Effector memory CD4-positive, alpha-beta T cell (primary cell): ENCODE measurements at places on chromosomes 6 and 20.

DNA sequence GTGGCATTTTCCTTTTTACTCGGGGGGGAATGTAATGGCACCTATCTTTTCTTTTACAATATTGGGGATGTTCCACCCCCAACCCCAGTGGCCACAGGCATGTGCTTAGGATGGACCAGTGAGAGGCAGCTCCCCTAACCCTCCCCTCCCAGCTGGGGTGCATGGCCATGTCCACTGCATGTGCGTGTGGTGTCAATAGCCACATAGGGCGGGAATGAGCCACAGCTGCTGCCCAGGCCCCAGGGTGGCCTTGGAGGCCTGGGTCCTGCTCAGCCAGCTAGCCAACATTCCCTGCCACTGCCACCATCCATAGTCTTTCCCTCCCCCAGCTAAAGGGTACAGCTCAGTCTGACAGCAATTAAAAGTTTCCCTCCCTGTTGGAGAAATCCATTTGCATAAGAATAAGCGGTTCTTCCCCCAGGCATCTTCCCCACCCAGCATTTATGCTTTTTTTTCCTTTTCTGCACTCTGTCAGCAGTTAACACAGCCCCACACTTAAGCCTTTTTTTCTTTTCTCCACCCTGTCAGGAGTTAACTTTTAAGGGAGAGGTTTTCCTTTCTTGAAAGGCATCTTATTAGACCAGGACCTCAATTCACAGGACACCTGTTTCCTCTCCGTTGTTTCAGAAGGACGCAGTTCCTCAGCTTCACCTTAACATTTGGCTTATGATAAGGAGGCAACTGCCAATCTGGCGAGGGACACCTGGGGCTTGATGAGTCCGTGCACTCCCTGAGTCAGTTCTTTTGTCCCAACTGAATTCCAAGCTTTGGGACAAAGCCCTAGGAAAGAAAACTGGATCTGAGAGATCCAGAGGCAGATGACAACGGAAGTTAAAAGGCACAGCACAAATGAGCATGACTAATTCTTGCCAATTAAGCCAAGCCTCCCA is 121.4 kb downstream of the TPBG start:
- no peak for DNase-seq

- no peak for DNase-seq
Measured at GRCh38 chr6:66396549-66396948, 689.5 kb upstream of the EYS start.

DNA sequence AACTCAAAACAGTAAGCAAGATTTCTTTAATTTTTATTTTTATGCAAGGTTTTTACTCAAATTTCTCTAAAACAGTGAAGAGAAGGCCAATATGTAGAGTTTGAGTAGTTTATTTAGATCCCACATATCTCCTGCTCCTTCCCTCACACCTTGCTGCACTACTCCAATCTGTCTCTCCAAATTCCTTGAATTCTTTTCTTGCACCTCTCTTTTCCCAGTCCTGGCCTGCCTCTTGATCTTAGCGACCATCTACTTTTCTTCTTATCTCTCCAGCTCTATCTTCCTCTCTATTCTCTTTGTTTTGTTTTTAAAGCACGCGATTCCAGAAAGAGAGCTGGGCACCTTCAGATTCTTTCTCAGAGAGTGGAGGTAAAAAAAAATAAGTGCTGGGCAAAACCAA is 86.7 kb upstream of the KCNQ5 start:
- DNase-seq = no peak

DNA sequence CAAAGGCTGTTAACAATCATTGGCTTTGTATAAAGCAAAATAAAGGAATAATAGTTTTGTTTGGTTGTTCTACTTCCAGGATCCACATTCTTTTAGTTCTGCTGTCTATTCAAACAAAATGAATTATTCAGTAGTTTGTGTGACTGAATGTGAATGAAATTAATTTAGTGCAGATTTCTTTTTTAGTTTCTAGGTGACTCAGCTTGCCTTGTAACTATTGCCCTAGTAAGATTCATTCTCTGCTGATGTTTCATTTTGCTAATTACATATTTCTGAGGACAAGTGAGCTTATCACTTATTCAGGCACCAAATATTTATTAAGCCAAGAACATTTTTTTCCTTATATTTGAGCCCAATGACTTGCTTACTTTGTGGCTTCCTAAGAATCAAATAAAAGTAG is 46.5 kb upstream of the RIPOR2 start:
- no peak for DNase-seq

DNA sequence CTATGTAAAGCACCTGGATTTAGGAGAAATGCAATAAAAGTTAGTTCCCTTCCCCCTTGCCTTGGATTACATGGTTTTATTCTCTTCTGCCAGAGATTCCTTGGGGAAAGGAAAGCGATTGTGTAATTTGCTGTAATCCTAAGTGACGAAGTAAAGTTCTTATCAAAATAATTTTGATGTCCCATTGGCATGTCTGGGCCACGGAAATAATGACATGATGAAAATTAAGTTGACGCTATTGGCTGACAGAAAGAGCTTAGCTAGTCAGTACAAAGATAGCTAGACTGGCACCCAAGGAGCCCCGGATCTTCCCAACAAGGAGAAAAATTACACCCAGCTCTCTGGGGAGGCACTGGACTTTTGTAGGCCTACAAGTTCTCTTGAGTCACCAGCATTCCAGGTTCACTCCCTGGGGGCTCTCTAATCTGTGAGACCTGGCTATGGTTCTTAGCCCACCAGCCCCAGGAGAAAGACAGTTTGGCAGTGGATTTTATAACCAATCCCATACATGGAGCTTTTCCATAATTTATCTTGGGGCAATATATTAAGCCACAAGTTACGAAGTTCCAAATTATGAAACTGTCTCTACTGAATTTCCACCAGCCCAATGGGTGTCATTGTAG is 59.9 kb downstream of the FOXA2 start:
- DNase-seq = no peak
